Kidney (tissue), 22 donors: ENCODE measurements at places on chromosomes 13 and 19. TPM values are rescaled to one million over a fixed set of nuclear protein-coding genes. Genes with fewer than 3 reads are reported as not detected.

Gene GPR183
- 11.8 TPM for total RNA-seq

DNA sequence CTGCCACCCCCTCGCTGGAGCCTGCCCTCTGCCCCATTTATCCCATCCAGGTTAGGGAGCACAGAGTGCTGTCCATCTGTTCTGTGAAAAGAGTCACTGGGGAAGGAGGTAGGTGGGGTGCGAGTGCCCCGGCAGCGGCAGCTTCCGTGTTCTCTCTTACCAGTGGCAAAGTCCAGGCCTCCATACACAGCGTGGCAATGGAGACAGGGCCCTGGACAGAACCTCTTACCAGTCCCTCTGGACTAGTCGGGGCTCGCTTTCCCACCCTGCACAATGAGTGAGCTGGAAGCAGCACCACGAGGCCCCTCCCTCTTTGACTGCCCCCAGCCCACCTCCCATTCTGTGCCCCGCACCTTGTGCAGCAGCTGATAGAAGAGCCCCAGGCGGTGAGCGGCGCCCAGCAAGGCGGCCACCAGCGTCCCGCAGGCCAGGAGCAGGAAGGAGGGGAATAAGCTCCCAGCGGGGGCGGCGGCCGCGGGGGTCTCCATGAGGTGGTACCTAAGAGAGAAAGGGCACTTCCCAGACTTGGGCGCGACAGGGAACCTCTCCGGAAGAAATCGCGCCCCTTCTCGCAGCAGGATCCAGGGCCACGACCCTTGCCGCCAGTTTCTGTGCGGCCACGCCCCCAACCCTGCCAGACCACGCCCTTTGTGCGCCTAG lies 17.5 kb downstream of the SYDE1 start:
- DNase-seq = no peak

- DNase-seq = no peak
These were observed 15.8 kb downstream of the MICOS13 start for GRCh38 chr19:5664515-5664914.

GRCh38 chr19:19260417-19261214 lies 12.5 kb downstream of the TM6SF2 start:
- no peak for DNase-seq

Gene ELAVL3
- 0.22 TPM for total RNA-seq

Gene PRTN3
- total RNA-seq = not detected

GRCh38 chr19:16452325-16452724 lies 19.4 kb downstream of the EPS15L1 start:
- no peak for DNase-seq

DNA sequence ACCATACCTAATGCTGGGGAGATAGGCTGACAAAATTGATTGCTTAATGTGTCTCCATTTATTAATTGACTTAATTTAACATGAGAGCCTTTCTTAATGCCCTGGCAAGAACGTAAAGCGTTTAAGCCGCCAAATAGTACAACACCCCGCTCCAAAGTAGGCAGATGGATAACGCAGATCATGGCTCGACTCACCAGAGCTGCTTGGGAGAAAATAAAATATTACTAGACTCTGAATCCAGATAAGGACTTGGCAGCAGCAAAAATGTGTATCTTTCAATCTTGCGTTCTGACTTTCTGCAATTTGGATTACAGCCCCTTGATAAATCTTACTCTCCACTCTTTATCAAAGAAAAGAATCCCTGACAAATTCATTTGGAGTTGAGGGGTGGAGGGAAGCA lies 403 bp upstream of the SIAH3 start:
- no peak for DNase-seq

- no peak for DNase-seq
These were observed 1.1 kb downstream of the CDKN2D start for GRCh38 chr19:10567656-10568055.

Gene FOXA3
- total RNA-seq = 3.7 TPM

DNA sequence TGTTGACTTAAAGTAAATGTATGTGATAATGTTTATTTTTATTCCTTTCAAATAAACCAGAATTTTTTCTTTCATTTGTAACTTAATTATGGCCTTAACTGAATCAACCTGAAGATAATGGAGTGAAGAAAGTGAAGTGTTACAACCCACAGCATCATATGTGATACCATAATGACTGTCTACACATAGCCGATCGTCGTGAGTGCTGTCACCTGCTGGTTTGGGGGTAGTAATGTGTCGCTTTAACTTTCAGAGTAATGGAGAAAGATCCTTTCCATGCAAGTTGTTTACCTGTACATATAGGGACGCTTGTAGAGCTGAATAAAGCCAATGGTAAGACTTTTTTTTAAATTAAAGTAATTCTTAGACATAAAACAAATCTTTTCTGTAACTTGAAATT lies 9.9 kb downstream of the CDC16 start:
- no peak for DNase-seq

Gene IGFL1
- not detected for total RNA-seq

DNA sequence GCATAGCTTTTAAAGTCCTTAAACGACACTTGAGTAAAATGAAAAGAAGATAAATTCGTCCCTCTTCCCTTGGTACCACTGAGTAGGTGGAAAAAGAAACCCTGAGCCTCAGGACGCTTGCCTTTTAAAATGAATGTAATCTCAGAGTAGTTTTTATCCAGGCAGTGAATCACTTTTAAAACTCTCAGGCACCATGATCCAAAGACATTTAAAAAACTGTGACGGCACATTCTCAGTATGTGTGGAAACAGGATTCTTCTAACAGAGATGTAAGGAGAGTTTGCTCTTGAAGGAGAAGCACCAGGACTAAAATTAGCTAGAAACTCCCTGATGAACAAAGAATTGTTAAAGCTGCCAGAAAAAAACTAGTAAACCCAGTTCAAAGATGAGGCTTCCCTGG lies 105.7 kb upstream of the SLC15A1 start:
- DNase-seq = no peak

DNA sequence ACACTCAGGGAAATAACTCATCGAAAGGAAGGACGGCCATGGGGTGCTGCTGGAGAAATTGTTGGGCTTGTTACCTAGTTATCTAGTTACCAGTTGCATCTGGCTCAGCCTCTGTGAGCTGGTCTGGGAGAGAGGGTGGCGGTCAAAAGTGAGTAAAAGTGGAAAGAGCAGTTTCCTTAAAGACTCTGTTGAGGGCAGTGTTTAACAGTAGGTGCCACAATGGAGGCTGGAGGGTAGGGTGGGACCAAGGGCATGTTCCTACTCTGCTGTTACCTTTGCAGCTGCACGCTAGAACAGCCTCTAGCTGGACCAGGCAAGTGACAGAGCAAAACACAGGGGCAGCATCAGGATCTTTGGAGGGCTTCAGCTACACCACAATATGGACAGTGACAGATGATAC lies 228.8 kb upstream of the STARD13 start:
- DNase-seq = no peak

Gene ZNF682
- total RNA-seq = 8.6 TPM
